SK-N-SH (cell line): ENCODE measurements at places on chromosomes 3 and 15. TPM values are rescaled to one million over a fixed set of nuclear protein-coding genes. Genes with fewer than 3 reads are reported as not detected.
A peak's percentile ranks its signal among the peaks of the same experiment; 100 is the strongest.

The IFRD2 gene
- polyA plus RNA-seq, result 52.4 and 73.2 TPM in 2 replicates

The VGLL3 gene
- polyA plus RNA-seq, result not detected in 2 replicates

The IMPG2 gene
- 0.03 and 0.10 TPM in 2 replicates for polyA plus RNA-seq

The KCNH8 gene
- polyA plus RNA-seq, result 0.05 and 0.15 TPM in 2 replicates

The CAPN3 gene
- 1.8 and 1.9 TPM in 2 replicates for polyA plus RNA-seq

The ACTC1 gene
- not detected in 2 replicates for polyA plus RNA-seq

GRCh38 chr3:60743631-60744164, 507.6 kb downstream of the FHIT start:
- no peak overlapping the region for H3K4me3 ChIP-seq
- H3K27ac ChIP-seq, result no peak overlapping the region
- H3K4me1 ChIP-seq, result peaks cover 26% of the 10 kb centered on the region
- H3K27me3 ChIP-seq, result no peaks in the 10 kb centered on the region
- peak; percentile 7 for DNase-seq

GRCh38 chr3:29899021-29899420, 618.1 kb downstream of the RBMS3 start:
- H3K27ac ChIP-seq, result no peak overlapping the region
- H3K4me1 ChIP-seq, result no peaks in the 10 kb centered on the region
- peaks cover 35% of the 10 kb centered on the region for H3K36me3 ChIP-seq
- H3K4me3 ChIP-seq, result no peak overlapping the region
- no peaks in the 10 kb centered on the region for H3K27me3 ChIP-seq

DNA sequence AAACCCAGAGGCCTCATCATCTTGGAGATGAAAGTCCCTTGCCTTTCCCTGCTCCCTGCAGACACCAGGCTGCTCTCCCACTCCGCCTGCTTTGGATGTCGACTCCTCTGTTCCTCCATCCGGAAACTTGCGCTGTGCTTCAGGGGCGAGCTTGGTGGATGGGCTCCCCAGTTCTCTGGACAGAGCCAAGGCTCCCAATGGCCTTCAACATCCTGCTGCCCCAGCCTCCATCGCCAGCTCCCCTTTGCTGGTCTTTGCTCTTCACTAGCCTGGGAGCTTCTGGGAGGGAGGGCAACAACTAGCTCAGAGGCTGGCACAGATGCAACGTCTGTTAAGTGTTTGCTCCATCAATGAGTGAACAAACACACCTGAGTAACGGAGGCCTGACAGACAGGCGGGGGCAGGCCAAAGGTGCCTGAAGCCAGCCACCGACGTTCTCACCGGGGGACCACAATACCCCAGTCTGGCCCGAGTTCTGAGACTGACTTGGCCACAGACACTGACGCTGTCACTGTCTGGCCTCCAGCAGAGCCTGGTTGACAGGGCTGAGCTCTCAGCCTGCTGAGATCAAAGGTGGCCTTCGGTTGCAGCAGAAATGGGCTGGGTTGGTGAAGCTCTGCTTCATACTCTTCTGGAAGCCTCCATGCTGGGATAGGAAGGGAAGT, 39.0 kb downstream of the RGMA start:
- no peak for DNase-seq
- no peak overlapping the region for H3K27ac ChIP-seq
- H3K4me3 ChIP-seq, result no peak overlapping the region
- no peaks in the 10 kb centered on the region for H3K4me1 ChIP-seq

GRCh38 chr3:129723558-129724324, 117.3 kb upstream of the PLXND1 start:
- DNase-seq, result no peak
- no peak overlapping the region for H3K4me3 ChIP-seq
- peaks cover 18% of the 10 kb centered on the region for H3K4me1 ChIP-seq
- H3K36me3 ChIP-seq, result no peaks in the 10 kb centered on the region
- no peaks in the 10 kb centered on the region for H3K27me3 ChIP-seq

DNA sequence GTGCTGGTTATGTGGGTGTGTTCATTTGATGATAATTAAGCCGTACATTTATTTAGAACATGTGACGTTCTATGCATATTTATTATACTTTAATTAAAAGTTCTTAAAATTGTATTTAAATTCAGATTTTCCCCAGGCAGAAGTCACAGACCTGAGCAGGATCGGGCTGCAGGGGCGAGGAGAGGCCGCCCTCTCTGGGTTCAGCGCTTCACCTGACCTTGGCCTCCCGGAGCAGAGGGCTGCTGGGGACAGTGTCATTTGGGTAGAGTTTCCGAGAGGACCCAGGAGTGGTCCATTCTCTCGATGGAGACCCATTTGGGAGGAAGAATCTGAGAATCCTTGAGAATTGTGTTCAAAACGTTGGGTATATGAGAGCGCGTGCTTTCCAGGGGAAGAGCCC, 12.0 kb upstream of the TOPBP1 start:
- H3K27ac ChIP-seq, result no peak overlapping the region
- peaks cover 25% of the 10 kb centered on the region; the same call in 1 of the 2 replicates for H3K27me3 ChIP-seq
- no peak for DNase-seq
- no peaks in the 10 kb centered on the region for H3K4me1 ChIP-seq
- no peak overlapping the region for H3K4me3 ChIP-seq

DNA sequence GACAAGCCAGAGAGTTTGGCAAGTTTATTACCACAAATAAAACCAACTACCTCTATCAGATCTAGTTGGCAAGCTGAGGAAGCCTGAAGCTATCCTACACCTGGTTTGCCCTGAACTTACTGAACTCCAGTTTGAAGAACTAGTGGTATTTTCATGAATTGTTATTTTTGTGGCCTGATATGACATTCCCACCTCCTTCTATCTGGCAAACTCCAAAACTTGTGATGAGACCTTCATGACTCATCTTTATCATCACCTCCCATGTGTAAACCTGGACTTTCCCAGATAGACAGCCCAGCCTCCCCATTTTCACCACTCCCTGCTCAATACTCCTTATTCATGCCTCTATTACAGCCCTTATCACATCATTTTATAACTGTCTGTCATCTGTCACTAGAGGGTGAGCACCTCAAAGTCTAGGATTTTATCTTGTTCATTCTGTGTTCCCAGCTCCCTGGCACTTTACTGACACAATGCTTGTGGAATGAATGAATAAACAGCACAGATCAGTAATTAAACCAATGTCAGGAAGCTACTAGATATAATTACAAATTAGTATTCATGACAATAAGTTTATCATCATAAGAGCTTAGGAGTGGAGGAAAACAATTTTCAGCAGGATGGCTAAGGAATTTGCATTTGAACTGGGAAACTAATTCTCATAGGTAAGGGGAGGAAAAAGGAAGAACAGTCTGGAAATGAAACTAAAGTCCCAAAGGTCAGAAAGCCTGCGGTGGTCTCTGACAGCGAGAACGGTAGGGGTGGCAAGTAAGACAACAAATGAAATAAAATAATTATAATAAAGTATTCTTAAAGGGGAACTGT, 13.2 kb upstream of the TRANK1 start:
- no peak for DNase-seq
- H3K4me3 ChIP-seq, result no peak overlapping the region
- H3K27ac ChIP-seq, result peak overlapping the region; percentile 34
- H3K36me3 ChIP-seq, result no peaks in the 10 kb centered on the region
- peaks cover 29% of the 10 kb centered on the region for H3K4me1 ChIP-seq

- H3K27me3 ChIP-seq, result no peaks in the 10 kb centered on the region
- no peak overlapping the region for H3K4me3 ChIP-seq
- DNase-seq, result peak; percentile 91
- no peaks in the 10 kb centered on the region for H3K4me1 ChIP-seq
- peak overlapping the region; percentile 29; the same call in 1 of the 2 replicates for H3K27ac ChIP-seq
- no peaks in the 10 kb centered on the region for H3K36me3 ChIP-seq
Measured at GRCh38 chr15:75195122-75195765, 6.4 kb upstream of the C15orf39 start.

DNA sequence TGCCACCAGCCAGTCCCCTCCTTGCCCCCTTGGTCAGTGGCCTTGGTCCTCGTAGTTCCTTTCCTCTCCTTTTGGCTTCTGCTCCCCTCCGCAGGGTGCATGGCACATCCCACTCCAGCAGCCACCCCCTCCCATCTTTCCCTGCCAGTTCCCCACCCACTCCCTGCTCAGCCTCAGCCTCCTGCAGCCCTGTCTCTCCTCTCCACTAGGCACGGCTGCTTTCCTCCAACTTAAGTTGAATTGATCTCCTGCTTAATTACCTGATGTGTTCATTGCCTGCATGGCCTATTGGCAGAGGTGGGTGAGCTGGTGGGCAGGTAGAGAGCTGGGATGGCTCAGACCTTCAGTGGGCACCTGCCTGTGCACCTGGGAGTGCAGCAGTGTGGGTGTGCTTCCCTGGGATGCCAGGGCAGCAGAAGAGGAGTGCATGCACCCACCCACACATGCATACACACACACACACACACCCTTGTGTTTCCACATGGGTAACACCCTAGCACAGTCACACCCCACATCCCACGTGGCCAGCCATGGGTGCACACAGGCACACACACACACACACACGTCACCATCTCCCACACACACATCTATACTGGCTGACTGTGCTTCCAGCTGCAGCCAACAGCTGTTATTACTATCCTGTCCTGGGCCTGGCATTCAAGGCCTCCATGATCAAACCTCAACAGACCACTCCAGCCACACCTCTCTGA, 30.9 kb downstream of the C3orf18 start:
- no peak overlapping the region for H3K27ac ChIP-seq
- no peak overlapping the region for H3K4me3 ChIP-seq
- no peak for DNase-seq
- peaks cover 13% of the 10 kb centered on the region for H3K27me3 ChIP-seq

DNA sequence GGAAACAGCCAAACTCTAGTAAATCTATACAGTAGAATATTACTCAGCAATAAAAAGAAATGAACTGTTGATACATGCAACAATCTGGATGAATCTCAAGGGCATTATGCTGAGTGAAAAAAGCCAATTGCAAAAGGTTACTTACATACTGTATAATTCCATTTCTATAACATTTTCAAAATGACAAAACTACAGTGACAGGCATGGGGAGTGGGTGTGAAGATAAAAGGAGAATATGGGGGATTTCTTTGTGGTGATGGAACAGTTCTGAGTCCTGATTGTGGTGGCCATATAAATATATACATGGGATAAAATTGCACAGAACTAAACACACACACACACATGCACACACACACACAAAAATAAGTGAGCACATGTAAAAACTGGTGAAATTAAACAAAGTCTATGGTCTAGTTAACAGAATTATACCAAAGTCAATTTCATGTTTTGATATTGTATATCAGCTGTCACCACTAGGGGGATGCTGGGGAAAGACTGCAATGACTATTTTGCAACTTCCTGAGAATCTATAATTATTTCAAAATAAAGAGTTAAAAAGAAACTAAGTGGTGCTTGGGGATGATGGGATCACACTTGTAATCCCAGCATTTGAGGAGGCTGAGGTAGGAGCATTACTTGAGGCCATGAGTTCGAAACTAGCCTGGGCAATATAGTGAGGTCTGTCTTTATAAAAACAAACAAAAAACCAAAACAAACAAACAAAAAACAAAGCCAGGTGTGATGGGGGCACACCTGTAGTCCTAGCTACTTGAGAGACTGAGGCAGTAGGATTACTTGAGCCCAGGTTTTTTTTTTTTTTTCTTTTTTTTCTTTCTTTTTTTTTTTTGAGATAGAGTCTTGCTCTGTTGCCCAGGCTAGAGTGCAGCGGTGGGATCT, 66.0 kb downstream of the SPTSSB start:
- no peak overlapping the region for H3K27ac ChIP-seq
- DNase-seq, result peak; percentile 28
- no peaks in the 10 kb centered on the region for H3K4me1 ChIP-seq
- no peaks in the 10 kb centered on the region for H3K27me3 ChIP-seq

- H3K4me1 ChIP-seq, result peaks cover 6% of the 10 kb centered on the region; the same call in 1 of the 2 replicates
- no peak for DNase-seq
- no peaks in the 10 kb centered on the region for H3K27me3 ChIP-seq
- no peaks in the 10 kb centered on the region for H3K36me3 ChIP-seq
- peak overlapping the region; percentile 64 for H3K4me3 ChIP-seq
Measured at GRCh38 chr15:45521596-45522327, 793 bp downstream of the SLC30A4 start.

GRCh38 chr15:22262613-22263020, 182.3 kb downstream of the OR4M2 start:
- H3K4me1 ChIP-seq, result peaks cover 25% of the 10 kb centered on the region; the same call in 1 of the 2 replicates
- H3K27ac ChIP-seq, result no peak overlapping the region
- H3K27me3 ChIP-seq, result no peaks in the 10 kb centered on the region
- no peaks in the 10 kb centered on the region for H3K36me3 ChIP-seq
- DNase-seq, result no peak

DNA sequence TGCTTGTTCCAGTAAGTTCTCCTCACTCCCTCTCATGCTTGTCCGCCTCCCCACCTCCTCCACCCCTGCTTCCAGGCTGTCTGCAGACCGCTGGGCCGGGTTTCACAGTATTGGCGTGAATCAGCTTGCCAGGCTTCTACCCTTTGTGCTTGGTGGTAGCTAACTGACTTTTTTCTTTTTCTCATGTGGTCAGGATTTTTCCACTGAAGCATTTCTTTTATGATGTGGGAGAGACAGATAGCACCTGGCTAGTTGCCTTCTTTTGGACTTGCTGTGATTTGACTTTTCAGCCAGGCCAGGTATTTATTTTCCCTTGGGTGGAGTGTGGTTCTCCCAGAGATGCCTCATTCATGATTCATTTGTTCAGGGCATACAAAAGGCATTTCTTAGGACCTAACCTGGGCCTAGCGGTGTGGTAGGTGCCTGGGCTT, 60.6 kb downstream of the ST6GAL1 start:
- H3K27ac ChIP-seq, result no peak overlapping the region
- no peak overlapping the region for H3K4me3 ChIP-seq
- no peaks in the 10 kb centered on the region for H3K36me3 ChIP-seq
- H3K27me3 ChIP-seq, result no peaks in the 10 kb centered on the region
- DNase-seq, result no peak
- H3K4me1 ChIP-seq, result no peaks in the 10 kb centered on the region
